EH (cell line): ENCODE measurements at places on chromosomes 2 and 18.
A peak's percentile ranks its signal among the peaks of the same experiment; 100 is the strongest.

GRCh38 chr2:221096706-221097567, 475.2 kb downstream of the EPHA4 start:
- DNase-seq, result peak; percentile 58

DNA sequence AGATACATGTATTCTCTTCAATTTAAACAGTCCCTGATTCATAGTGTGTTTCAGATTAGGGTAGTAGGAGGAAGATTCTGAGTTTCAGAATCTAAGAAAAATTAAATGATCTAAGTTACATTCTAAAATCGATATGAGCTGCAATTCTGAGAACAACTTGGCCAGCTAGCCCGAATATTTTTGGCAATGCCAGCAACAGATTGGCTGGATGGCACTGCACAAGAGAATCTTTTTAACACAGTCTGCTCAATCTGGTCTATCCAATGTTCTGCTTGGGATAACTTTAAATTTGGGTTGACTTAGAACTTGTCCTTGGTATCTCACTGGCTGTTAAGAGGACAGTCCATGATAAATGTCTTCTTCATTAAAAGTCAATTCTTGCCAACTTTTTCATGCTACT, 853.9 kb downstream of the NRXN1 start:
- DNase-seq, result no peak

DNA sequence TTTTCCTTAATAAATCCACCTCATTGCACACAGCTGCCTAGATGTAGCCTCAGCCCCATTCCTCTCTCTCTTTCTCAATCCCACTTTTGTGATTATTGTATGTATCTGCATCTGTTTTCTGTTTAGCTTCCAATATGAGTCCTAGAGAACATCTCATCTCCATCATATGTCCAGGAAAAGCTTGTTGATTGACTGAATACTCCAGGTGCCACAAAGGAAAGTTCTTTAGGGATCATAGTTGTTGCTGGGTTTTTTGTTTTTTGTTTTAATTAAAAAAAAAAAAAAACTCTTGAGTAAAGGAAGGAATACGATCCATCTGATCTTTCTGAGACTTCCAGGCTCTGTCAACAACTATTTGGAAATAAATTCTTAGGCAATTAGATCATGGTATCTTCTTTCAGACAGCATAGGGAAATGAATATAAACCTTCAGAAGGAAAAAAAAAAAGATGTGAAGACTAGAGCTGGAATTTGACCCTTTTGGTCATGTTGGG, 42.5 kb downstream of the KIAA2012 start:
- peak; percentile 92 for DNase-seq

- peak; percentile 17 for DNase-seq
Observed at GRCh38 chr2:182767578-182767977, 51.5 kb downstream of the DNAJC10 start.

- DNase-seq, result no peak
Observed at GRCh38 chr2:15726321-15727057, 134.8 kb downstream of the DDX1 start.

DNA sequence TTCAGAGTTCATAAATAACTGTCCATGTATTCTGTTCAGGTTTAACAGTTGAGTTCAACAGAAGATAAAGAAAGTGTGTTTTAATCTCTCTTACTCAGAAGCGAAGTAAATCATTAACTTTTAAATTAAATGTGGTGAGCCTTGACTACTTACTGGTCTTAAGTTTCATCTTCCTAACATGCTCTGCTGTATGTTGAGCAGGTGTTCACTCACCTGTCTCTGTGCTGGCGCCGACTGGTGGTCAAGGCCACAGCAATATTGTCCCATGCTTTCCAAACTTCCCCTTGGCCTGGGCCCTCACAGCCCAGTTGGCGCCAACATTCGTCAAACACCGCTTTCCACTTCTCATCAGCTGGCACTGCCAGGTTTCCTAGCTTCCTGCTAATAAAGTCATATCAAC, 17.0 kb upstream of the MPP4 start:
- no peak for DNase-seq

DNA sequence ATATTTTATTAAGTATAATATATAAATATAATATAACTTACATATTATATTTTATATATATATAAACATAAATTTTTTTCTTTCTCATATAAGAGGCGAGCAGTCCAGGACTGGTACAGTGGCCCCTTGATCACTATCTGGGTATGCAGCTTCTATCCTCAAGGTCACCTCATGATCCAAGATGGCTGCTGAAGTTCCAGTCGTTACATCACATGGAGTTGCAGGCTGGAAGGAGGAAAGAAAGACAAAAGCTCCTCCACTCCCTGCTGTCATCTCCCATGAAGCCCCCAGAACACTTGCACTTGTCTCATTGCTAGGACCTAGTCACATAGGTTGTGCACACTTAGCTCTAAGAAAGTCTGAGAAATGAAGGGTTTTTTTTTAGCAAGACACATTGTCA, 145.1 kb upstream of the SLC1A4 start:
- no peak for DNase-seq

DNA sequence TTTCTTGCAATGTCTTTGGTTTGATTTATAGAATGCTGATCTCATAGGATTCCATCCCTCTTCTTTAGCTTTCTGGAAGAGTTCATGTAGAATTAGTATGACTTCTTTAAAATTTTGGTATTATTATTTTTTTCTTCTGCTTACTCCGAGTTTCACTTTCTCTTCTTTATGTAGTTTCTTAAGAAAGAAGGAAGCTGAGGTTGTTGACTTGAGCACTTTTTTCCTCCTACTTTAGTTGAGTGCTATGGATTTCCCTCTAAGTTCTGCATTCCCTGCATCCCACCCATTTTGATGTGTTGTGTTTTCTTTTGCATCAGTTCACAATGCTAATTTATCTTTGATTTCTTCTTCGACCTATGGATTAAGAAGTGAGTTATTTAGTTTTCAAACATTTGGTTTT, 78.9 kb upstream of the SPRED2 start:
- no peak for DNase-seq

- DNase-seq, result no peak
Observed at GRCh38 chr18:8307960-8308359, 301.3 kb upstream of the RAB12 start.

DNA sequence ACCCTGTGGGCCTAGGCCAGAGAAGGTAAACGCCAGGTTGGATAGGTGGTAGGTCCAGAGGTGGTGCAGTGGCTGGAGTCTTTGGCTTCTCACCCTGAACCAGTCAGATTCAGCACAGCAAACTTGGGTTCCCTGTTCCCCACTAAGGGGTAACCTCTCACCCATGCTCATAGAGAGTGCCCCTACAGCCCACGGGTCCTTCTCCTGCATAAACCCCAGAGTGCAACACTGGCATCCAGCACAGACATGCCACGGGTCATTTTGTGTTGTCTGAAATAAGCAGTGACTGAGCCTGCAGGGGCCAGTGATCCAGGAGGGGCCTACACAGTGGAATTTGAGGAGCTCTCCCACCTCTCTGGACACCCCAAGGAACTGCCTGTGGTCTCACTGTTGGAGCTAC, 40.5 kb upstream of the ATP6V1B1 start:
- no peak for DNase-seq

DNA sequence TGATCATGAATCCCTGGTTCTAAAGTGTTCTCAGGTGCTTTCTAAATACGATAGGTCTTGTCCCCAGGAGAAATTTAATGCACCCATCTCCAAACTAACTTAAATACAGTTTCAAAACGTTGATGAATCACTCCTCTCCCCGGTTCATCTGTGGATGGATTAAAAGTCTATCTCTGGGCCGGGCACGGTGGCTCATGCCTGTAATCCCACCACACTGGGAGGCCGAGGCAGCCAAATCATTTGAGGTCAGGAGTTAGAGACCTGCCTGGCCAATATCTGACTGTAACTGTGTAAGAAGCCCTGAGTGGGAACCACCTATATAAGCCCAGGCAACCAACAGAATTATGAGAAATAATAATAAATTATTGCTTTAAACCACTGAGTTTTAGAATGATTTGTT, 78.7 kb downstream of the LONRF2 start:
- DNase-seq, result no peak

- DNase-seq, result no peak
Observed at GRCh38 chr2:68263632-68264031, 11.3 kb upstream of the PPP3R1 start.

DNA sequence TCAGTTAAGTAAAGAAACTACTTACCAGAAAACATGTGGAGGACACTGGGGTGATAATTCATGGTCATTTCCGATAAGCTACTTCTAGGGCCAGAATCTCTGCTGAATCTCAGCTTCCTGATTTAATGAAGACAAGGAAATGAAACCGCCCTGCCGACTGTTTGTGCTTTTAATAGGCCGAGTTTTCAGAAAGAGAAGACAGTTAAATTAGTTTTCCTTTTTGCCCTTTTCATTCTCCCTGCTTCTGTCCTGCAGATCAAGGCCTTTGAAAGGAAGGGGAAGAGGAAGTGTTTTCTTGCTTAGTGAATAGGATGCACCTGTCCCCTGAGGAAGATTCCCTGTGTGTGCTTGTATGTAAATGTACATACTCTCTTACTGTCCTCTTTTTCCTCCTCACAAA, 126.6 kb downstream of the SH3RF3 start:
- DNase-seq, result no peak

GRCh38 chr2:183267148-183267827, 143.0 kb downstream of the NUP35 start:
- no peak for DNase-seq

DNA sequence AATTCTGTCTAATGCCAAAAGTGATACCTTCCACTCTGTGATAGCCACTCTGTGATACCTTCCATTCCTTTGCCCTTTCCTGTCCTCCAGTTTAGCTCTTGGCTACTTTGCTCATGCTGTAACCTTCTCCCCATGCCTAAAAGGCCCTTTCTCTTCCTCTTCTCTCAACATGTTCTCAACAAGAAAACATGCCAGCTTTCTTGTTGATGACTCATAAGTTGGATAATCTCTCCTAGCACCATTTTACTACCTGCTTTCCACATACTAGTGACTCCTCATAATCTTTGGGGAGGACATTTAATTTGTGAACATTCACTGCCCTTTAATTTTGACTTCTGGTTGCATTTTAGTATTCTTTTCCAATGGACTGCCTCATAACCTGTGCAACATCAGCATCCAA, 55.9 kb upstream of the NT5C1B start:
- DNase-seq, result peak; percentile 33

DNA sequence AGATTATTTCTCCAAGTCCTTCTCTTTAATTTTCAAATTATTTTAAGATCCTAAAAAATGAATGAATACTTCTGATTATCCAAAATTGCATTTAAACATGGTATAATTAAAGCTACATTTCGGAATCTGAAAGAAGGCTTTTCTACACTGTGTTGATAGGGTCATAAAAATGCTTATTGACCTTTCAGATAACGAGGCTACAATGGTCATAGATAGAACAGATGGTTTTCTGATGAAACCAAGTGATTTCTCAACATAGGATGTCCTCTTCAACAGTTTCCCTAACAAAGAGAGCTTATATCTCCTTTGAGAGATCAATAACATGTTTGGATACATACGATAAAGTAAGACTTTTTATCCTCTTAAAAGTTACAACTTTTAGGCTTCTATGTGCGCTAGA, 201.1 kb downstream of the PTH2R start:
- no peak for DNase-seq

DNA sequence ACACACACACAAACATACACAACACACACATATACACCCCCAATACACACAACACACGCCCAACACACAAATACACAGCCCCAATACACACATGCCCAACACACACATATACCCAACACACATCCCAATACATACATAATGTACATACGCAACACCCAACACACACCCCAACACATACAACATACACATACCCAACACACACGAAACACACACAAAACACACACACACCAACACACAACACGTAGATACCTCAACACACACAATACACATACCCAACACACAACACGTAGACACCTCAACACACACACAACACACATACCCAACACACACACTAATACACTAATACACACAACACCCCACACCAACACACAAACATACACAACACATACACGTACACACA, 8.9 kb upstream of the STK25 start:
- no peak for DNase-seq

DNA sequence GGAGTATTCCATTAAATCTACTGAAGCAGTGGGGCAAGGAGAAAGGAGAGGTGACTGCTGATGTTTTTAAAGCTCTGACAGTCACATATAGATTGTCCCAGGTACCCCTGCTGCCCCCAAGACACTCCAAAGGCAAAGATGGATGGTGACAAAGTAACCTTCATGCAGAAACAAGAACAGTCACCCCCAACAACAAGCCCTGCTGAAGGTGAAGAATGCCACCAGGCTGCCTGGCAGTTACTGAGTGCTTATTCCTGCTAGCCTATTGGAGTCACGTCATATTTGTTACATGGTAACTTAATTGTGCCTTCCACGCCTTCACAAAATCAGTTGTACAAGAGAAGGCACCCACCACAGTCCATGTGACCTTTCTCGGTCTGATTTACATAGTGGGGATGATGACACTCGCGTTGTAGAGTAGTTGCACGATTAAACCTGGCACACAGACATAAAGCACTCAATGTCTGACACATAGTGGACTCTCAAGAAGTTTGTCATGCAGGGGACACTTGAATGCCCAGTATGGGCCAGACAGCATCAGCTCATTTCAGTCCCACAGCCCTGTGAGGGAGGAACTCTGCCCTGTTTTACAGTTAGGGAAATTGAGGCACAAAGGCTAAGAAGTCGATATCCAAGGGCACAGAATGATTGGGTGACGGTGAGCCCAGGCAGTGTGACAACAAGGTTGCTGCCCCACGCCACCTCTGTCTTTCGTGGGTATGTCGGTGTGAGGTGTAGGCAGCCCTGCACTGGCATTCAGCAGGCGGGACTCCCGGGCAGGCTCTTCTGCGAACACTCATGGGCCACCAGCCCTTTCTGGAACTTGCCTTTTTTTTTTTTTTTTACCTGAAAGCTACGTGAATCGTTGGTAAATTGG, 62.7 kb downstream of the ZCCHC2 start:
- DNase-seq, result no peak

- DNase-seq, result no peak
Observed at GRCh38 chr2:242019344-242019743, 149.8 kb downstream of the RTP5 start.

DNA sequence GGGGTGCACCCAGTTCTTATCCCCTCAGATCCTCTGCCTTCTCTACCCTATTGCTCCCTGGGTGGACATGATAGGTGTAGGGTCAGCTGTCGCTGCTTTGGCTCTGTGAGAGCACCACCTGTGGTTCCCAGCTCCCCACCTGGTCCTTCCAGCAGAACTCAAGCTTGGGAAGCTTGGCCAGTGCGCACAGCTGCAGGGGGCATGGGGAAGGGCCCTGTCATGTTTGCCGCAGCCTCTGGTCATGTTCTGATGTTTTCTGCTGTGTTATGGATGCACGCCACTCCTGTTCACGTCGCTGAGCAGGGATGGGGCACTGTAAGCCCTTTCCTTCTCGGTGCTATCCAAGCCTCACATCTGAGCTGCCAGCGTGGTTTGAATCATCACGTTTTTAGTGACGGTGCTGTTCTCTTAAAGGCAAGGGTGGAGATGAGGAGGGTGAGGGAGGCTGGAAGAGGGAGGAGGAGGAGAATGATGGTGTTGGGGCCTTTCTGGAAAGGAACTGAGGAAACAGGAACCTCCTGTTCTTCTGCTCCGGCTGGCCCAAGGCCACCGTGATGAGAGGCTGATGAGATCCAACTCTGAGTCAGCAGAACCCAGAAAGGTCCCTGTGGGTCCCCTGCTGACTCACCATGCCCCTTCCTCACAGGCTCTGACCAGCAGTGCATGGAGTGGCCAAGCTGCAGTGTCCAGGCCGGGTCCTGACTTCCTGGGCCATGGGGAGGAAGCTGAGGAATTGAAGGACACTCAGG, 78.0 kb downstream of the LIPG start:
- no peak for DNase-seq
